ENCODE measurements at places on chromosomes 4 and X.

DNA sequence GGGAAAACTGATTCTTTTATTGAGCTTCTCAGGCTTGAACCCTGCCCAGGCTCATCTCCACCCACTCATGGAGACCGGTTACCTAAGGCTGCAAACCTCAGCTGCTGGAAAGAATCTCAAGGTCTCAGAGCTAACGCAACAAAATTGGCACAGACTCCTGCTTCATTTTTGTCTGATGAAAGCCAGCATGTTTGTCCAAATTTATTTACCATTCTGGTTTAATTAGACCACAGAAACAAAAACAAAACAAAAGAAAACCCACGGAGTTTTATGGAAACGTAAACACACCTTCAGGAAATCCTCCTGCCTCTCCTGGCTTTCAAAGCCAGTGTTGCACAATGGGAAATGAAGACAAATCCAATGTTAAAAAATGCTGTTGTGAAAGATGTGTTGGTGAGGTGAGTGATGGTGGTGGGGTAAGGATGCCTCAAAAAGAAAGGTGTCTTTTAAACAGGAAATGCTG is 56.4 kb upstream of the PDLIM3 start:
- no peaks in the 10 kb centered on the region for H3K36me3 ChIP-seq
- no peak overlapping the region for H3K4me3 ChIP-seq
- H3K27ac ChIP-seq: no peak overlapping the region
- peaks cover 24% of the 10 kb centered on the region for H3K27me3 ChIP-seq
- DNase-seq: no peak
- H3K4me1 ChIP-seq: peaks cover 3% of the 10 kb centered on the region

DNA sequence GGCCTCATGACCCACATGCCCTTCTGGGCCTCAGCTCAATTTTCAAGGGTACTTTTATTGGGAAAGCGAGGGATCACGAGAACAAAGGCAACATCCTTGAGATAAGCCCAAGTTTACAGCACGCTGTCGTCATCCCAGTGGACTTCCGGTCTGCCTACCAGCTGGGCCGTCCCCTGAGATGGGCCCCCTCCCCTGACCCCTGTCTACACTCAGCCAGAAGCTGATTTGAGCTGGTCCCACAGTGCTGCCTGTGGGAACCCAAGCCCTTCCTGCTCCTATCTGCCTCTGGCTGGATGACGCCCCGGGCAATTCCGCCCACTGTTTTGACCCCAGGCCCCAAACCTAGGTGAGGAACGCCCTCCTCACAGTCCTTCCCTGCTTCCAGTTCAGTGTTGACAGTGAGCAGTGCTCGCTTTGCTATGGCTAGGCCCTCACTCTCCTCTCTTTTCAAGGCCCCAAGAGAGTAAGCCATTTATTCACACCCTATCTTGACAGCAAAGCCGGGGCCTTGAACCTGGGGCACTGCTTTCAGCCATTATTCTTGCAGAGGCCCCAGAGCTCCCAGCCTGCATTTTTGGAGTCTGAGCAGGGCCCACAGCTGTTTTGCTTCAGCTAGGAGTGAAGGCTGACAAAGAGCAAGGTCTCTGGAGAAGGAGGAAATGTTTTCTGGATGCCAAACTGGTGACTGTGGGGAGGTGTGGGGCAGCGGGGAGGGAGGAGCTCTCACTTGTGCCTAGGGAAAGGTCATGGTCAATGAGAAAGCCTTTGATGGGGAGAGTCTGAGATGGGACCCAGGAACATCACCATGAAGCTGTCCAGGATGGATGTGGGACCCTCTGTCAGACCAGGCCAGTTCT is 164.6 kb upstream of the BCOR start:
- peak overlapping the region; percentile 52 for H3K27ac ChIP-seq
- no peaks in the 10 kb centered on the region for H3K27me3 ChIP-seq
- H3K36me3 ChIP-seq: no peaks in the 10 kb centered on the region
- H3K4me1 ChIP-seq: peaks cover 36% of the 10 kb centered on the region

GRCh38 chr4:2101346-2102044 is 42.4 kb downstream of the NAT8L start:
- no peaks in the 10 kb centered on the region for H3K4me1 ChIP-seq
- no peak overlapping the region for H3K4me3 ChIP-seq
- H3K27me3 ChIP-seq: no peaks in the 10 kb centered on the region
- no peaks in the 10 kb centered on the region for H3K36me3 ChIP-seq
- H3K27ac ChIP-seq: no peak overlapping the region

DNA sequence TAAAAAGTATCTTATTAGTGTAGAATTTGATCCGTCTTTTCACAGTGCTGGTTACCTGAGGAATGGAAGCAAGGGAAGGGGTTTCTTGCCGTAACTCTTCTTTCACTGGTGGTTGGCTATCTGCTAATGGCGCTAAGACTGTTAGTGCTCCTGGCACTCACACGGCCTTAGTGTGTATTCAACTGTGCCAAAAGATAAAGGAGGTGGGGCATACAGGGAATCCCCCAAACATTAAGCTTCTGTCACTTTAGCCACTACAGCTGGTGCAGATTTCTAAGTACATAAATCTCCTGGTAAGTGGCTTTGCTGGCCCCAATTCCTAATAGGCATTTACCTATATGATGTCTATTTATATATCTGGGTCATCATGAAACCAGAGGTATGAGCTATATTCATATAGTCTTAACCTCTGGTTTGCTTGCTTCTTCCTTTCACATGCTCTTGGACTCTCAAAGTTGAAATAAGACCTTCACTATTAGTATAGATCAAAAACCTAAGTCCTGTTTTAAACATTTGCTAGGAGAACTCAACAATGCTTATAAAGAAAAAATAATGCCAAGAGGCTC is 95.1 kb downstream of the TSPAN7 start:
- no peaks in the 10 kb centered on the region for H3K36me3 ChIP-seq
- peaks cover 10% of the 10 kb centered on the region for H3K4me1 ChIP-seq
- H3K27ac ChIP-seq: no peak overlapping the region

GRCh38 chrX:22159071-22159470 is 113.6 kb upstream of the CBLL2 start:
- H3K27me3 ChIP-seq: no peaks in the 10 kb centered on the region
- no peaks in the 10 kb centered on the region for H3K36me3 ChIP-seq
- H3K4me3 ChIP-seq: no peak overlapping the region

DNA sequence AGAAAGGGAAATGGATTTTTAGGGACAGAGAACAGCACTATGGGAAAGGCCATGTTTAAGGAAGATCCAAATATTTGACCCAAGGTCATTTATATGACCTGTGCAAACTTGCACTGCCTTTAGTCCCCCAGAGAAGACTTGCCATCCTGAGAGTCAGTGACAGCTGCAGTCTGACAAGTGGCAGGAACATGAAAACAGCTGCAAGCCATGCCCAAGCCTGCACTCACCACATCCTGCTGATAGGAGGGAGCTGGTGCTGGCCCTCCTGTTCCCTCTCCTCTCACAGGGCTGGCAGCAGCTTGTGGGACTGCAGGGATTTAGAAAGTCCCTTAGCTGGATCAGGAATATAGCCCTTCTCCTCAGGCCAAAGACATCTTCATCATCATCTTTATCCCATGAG is 187.7 kb downstream of the RAP1GDS1 start:
- H3K36me3 ChIP-seq: no peaks in the 10 kb centered on the region
- H3K4me3 ChIP-seq: no peak overlapping the region
- DNase-seq: no peak

DNA sequence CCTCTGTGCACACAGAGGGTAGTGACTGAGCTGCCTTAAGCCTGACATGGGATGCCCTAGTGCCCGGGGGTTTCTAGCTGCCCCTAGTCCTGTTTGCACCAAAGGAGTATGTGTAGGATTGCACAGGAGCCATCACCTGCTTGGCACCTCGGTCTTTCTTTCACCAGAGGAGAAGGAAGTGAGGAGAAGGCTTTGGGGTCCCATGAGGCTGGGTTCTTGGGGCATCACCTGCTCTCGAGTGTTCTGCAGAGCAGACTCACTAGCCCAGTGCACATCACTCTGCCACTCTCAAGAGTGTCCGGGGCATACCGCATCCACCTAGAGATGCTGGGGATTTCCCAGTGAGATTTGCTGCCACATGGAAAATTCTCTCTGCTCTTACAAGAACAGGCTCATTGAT is 40.5 kb upstream of the GPR78 start:
- H3K4me1 ChIP-seq: no peaks in the 10 kb centered on the region
- H3K36me3 ChIP-seq: no peaks in the 10 kb centered on the region
- H3K4me3 ChIP-seq: no peak overlapping the region

DNA sequence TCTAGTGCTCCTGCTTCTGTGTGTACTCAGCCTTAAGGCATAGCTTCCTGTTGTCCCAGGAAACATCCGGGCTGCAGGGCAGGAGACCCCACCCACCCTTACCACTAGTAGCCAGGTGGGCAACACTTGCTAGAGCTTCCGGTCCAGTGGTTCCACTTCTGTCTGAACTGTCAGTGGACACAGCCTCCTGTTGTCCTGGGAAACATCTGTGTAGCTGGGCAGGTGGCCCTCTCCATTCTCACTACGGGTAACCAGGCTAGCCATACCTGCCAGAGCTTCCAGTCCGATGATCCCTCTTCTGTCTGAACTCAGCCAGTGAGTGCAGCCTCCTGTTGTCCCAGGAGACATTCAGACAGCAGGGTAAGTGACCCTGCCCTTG is 372.2 kb downstream of the INPP4B start:
- H3K4me3 ChIP-seq: no peak overlapping the region
- H3K27ac ChIP-seq: no peak overlapping the region
- no peaks in the 10 kb centered on the region for H3K27me3 ChIP-seq
- no peaks in the 10 kb centered on the region for H3K36me3 ChIP-seq
- H3K4me1 ChIP-seq: no peaks in the 10 kb centered on the region

DNA sequence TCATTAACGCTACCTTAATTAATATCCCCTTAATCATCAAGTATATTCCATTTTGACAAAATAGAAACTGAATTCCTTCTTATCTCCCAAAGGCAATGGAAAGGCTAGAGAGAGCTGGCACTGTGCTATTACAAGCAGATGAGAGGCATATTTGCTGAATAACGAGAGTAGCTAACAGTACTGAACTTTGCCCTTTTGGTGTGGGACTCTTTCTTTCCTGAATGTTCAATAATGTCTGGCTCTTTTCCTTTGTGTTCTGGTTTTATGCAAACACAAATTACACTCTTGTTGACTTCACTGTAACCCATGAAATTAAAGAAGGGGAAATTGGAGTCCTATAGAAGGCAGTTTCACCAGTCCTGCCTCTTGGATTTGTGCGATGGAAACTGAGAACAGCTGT is 63.5 kb downstream of the SHROOM3 start:
- peaks cover 5% of the 10 kb centered on the region for H3K27me3 ChIP-seq
- no peak overlapping the region for H3K4me3 ChIP-seq
- H3K27ac ChIP-seq: no peak overlapping the region
- DNase-seq: no peak
- no peaks in the 10 kb centered on the region for H3K4me1 ChIP-seq

DNA sequence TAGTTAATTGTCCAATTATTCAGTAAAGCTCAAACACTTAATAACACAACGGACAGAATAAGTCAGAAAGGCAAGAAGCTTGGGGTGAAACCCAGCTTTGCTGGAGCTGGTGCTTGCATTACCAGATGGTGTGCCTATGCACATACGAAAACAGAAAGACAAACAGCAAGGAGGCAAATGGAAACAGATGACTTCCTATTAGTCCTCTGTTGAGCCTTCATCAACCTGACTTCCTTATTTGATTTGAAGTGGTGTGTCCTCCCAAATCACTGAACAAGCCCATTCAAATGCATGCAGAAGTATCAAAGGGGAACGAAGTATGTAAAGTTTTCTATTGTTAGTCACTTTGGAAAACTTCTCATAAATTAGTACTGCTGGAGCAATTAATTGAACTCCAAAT is 166.2 kb downstream of the ATP10D start:
- H3K36me3 ChIP-seq: no peaks in the 10 kb centered on the region
- no peak for DNase-seq
- no peaks in the 10 kb centered on the region for H3K27me3 ChIP-seq
- H3K27ac ChIP-seq: no peak overlapping the region
- H3K4me1 ChIP-seq: no peaks in the 10 kb centered on the region

DNA sequence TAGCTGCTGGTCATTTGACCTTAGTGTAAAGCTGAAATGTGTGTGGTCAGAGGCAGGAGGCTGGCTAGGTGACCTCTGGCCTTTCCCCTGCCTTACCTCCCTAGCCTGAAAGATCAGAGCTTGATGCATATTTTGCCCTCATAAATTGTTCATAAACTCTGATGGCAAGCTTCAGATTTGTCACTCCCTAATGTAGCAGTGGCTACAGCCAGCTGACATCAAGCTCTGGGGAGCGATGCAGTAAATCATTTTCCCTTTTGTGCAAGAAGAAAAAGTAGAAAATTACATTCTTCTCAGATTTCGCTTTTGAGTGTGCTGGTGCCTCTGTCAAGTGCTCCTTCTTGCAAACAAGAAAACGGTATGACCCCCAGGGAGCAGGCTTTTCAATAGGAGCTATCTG is 87.7 kb upstream of the MAGEA4 start:
- H3K27me3 ChIP-seq: peaks cover 7% of the 10 kb centered on the region
- H3K4me1 ChIP-seq: no peaks in the 10 kb centered on the region

GRCh38 chr4:14562901-14563300 is 439.4 kb upstream of the CPEB2 start:
- H3K27ac ChIP-seq: no peak overlapping the region
- no peak for DNase-seq
- H3K4me1 ChIP-seq: no peaks in the 10 kb centered on the region
- no peaks in the 10 kb centered on the region for H3K27me3 ChIP-seq
- H3K36me3 ChIP-seq: no peaks in the 10 kb centered on the region

DNA sequence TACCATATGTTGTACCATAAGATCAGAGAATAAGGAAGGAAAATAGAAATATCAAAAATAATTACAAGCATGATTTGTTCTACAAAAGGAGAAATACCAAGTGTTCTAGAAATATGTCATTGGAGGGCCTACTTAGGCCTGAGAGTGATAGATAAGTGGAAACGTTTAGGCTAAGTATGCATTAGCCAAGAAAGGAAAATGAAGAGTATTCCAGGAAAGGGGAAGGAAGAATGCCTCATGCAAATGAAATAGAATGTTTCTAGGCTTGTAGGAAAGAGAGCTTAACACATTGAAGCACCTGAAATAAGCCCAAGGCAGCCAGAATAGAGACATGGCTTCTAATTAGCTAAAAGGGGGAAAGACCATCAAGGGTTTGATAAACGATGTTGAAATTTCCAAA is 595.7 kb upstream of the ATOH1 start:
- no peaks in the 10 kb centered on the region for H3K36me3 ChIP-seq
- no peak for DNase-seq
- H3K4me1 ChIP-seq: no peaks in the 10 kb centered on the region
- H3K27ac ChIP-seq: no peak overlapping the region
